ENCODE measurements at places on chromosomes 2 and 18.

DNA sequence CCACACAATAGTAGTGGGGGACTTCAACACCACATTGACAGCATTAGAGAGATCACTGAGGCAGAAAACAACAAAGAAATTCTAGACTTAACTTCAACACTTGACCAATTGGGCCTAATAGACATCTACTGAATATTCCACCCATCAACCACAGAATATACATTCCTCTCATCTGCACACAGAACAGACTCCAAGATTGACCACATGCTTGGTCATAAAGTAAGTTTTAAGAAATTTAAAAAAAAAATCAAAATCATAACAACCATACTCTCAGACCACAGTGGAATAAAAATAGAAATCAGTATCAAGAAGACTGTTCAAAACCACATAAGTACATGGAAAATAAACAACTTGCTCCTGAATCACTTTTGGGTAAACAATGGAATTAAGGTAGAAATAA, 9.0 kb upstream of the FLACC1 start:
- no peak for DNase-seq

GRCh38 chr2:49286726-49287125, 132.4 kb upstream of the FSHR start:
- no peak for DNase-seq

DNA sequence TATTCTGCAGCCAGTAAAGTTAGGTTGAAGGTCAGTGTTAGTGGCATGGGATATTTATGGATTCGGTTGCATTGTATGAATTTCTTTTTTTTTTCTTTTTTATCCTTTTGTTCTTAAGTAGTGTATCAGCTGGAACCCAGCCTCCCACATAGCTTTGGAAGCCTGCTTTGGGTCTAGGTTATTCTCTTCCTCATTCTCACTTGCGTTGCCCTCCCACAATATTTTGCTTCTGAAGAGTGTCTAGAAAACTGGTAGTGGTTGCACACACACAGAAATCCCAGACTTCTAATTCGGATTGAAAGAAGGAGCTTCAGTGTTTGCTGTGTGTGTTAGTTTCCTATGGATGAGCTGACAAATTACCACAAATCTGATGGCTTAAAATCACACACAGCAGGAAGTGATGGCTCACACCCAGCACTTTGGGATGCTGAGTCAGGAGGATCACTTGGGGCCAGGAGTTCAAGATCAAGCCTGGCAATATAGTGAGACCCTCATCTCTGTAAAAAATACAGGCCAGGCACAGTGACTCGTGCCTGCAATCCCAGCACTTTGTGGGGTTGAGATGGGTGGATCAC, 104.8 kb downstream of the ARL4C start:
- DNase-seq, result no peak

DNA sequence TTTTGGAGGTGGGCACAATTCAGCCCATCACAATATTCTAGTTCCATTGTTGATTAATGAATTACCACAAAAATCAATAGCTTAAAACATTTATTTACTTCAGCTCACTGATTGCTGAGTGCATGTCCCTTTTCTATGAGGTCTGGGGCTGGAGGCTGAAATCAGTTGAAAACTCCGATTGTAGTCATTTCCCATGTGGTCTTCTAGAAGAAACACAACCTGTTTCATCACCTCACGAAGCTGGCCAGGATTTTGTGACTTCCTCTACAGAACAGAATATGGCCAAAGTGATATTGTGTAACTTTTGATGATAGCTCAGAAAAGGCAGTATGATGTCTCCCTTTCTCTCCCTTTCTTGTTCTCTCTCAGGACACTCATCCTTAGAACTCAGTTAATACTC, 44.1 kb upstream of the CYRIA start:
- DNase-seq, result no peak

DNA sequence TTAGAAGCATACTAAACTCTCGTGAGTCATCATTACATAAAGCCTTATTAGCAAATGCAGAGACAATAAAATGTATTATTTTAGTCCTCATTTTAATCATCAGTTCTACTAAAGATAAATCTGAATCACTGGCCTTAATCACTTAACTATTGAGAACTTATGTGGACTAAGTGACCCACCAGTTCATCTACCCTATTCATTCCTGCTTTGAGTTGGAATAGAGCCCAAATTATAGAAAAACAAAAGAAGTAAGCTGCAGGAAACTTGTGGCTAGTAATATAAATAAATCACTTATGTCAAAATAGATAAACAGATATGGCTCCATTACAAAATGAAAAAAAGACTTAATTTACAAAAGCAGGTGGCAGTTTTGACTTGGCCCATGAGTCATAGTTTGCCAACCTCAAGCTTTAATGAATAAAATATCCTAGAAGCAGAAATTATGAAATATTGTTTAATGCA, 851.8 kb upstream of the CRIM1 start:
- DNase-seq, result no peak

GRCh38 chr2:113390124-113390849, 47.2 kb upstream of the ZNG1B start:
- peak; percentile 25 for DNase-seq
